ENCODE measurements at places on chromosomes 1 and 21.

DNA sequence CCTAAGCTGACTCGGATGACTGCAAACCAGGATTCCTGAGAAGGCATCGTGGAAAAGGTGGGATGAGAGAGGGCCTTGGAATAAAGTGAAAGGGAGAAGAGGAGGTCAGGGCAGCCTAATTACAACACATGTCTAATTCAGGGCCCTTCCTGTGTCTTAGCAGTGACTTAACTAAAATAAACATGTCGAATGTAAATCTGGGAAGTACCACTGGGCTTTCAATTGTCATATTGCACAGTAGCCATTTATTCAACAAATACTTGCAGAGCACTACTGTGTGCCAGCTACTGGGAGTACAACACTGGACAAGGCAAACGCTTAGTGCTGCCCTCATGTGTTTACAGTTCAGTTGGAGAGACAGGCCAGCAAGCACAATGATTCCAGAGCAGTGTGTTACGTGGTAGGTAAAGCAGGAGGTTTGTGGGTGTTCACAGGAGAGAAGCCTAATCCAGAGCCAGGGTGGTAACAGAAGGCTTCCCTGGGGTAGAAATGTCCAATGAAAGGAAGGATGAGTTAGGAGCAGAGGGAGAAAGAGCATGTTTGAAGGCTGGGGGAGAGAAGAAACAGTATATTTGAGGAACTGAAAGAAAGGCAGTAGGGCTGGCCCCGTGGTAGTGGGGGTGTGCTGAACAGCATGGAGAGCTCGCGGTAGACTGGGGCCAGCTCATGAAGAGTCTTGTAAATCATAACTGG lies 38.0 kb upstream of the RASAL2 start:
- DNase-seq: no peak

DNA sequence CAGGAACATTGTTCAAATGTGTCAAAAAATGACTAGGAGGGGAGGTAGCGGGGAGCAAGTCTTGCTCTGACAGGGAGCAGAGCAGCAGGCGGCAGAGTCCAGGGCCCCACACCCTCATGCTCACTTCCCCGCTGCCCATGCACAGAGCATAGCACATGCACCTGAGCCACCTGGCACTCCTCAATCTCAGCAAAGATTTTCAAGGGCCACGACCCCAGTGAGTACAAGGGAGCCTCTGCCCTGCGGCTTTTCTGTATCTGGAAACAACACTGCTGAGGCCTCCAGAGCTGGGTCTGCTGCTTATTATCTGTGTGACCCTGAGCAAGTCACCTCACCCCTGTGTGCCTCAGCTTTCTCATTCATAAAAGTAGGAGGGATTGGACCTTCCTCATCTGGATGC lies 1.1 kb upstream of the GJB3 start:
- DNase-seq: no peak

- DNase-seq: no peak
Observed at GRCh38 chr1:20928146-20928545, 141.0 kb upstream of the HP1BP3 start.

DNA sequence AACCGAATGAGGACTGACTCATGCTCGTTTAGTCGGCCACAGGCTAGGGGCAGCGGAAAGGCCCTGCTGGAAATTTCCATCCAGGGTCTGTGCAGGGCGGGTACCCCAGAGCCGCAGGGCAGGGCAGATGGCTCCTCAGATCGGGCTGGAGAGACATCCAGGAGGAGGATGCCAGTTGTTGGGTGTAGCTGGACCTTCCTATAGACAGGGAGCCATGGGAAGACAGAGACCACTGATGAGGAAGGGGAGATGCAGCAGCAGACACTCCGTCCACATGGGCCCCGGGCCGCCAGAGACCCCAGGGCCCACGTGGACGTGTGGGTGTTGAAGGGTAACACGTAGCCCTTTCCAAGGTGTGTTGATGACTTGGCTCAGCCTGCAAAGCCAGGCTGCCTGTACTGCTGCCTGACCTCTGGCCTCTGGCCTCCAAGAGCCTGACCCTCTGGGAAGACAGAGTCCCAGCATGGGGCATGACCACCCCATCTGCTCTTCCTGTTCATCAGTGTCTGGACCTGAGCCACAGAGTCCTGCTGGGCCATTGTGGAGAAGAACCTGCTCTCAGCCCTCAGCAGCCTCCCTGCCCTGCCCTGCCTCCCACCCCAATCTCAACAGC lies 4.8 kb downstream of the GNG4 start:
- DNase-seq: no peak

Measured in esophagus squamous epithelium (tissue), 5 donors.